Stimulated activated CD4-positive, alpha-beta T cell treated with anti-CD3 and anti-CD28 coated beads, Interleukin-1b, Interleukin-23, amount 100 ng/mL, for 24 hours (primary cell): ENCODE measurements at places on chromosomes 7 and 10.

GRCh38 chr7:137655804-137656203 lies 191.0 kb downstream of the DGKI start:
- DNase-seq: no peak

DNA sequence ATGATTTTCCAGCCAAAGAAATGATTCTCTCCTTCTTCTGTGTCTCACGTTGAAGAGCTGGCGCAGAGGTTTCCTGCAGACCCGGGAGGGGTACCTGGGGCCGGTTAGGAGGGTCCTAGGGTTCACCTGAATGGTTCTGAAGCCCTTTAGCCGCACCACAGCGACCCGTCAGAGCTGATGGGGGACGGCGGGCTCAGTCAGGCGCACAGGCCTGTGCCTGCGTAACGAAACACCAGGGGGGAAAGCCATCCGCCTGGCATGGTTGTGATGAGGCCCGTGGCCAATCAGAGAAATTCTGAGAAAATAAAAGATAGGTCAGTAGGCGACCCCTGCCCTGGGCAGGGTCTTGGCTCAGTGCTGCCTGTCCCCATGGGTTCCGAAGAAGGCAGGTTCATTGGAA lies 35.6 kb downstream of the FAM20C start:
- DNase-seq: no peak

GRCh38 chr7:31864646-31865045 lies 177.6 kb downstream of the PPP1R17 start:
- no peak for DNase-seq

GRCh38 chr10:63883861-63884260 lies 362.7 kb downstream of the REEP3 start:
- DNase-seq: no peak

DNA sequence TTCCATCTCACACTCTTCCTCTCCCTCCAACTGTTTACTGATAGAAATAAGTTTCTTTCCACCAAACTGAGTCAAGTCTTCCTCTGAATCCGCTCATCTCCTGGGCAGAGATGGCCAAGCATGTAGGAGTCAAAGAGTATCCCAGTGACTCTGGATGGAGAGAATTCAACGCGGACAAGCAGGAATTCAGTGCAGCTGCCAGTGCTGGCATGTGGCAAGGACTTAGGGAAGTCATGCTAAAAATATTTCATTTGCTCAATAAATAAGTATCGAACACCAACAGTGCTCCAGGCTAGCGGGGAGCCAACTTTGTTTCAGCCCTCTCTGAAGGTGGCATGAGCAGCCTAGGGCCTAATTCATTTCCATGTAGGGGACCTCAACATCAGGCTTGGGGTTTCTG lies 351.6 kb upstream of the ZMIZ1 start:
- no peak for DNase-seq

DNA sequence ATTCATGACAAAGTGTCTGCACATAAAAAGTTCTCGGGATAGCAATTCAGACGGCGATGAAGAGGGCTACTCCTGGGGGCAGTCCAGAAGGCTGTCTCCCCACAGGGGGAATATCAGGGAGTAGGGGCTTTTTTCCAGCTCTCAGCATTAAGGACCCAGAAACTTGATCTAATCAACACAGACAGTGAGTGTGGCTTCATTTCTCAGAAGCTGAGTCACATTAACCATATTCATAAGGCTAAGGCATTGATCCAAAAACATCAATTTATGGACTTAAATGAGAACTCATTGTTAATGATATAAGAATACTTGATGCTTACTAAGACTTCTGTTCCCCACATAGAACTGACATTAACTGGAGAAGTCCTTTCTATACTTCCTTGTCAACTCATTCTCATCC lies 87.5 kb upstream of the AOAH start:
- no peak for DNase-seq

- no peak for DNase-seq
Measured at GRCh38 chr7:75575488-75576121, 83.5 kb downstream of the SPDYE5 start.

- DNase-seq: no peak
Measured at GRCh38 chr7:106866298-106867281, 1.5 kb downstream of the PIK3CG start.

DNA sequence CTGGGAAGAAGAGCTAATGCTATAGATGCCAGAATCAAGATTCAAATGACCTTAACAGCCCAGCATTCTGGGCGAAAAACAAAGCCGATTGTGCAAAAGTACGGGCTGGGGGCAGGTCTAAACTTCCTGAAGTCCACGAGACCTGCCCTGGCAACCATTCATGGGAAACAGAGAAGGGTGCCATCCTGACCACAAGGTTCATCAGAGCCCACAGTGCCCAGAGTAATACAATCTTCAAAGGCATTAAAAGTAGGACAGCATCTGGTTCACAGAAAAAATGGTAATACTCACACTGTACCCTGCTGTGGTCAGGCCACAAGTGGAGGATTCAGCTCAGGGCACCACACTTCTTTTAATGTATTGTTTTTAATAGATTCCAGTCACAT lies 36.1 kb downstream of the SORBS1 start:
- no peak for DNase-seq
